RPMI7951 (cell line): ENCODE measurements at places on chromosomes 6 and 20. TPM values are rescaled to one million over a fixed set of nuclear protein-coding genes. Genes with fewer than 3 reads are reported as not detected.

DNA sequence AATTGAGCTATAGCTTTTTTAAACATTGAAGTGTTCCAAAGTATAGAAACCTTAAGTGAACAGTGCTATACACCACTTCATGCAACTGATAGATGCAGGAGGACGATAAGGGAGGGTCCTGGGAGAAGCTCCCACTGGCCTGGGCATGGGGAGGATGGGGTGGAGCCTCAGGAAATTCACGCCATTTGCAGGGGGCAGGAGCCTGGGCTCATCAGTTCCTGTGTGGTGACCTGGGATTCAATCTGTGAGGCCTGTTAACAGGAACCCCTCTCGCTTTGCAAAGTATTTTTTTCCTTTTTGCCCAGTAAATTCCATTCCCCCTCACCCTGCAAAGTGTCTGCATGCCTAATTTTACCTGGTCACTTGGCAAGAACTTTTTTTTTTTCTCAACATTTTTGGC is 11.0 kb upstream of the ASCC3 start:
- no peak for DNase-seq

DNA sequence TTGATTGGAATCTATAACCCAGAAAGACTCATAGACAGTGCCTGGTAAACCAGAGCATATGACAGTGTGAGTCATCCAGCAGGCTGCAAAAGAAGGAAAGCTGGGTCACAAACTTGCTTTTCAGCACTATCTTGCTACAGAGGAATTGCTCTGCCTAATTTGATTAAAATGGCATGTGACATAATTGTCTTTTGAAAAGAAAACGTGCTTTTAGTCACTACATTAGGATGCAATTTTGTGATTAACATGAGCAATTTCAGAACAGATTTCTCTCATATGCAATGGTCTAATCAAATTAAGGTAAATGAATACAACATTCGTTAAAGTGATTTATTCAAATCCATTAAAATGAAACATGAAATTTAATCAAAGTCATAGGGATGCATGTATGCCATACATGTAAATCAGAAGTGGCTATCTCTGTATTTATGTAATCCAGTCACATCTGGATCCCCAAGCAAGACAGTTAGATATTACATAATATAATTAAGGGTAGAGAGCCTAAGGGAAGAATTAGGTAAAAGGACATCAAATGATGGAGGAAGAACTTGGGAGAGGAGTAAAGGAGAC is 400.0 kb upstream of the HTR1E start:
- DNase-seq: no peak

ITPR3 gene
- 24.4 and 27.9 TPM in 2 replicates for total RNA-seq

DNA sequence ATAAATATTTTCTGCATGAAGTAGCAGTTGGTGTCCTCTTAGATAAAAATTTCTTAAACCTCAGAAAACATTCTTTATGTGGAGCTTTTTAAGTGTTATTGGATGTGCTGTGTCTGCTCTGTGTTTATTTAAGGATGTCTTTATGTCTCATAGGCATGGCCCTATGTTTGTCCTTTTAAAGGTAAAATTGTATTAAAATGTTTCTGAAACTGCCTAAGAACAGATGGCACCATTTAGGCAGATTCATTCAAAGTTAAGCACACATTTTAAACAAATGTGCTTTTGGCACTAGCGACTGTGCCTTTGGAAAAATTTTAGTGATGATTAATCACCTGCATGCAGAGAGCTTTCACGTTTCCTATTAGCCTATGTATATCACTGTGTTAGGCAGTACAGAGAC is 125.2 kb downstream of the KIF6 start:
- no peak for DNase-seq

- DNase-seq: peak; percentile 64
These were observed 93.7 kb downstream of the PROKR2 start for GRCh38 chr20:5222919-5223634.

- no peak for DNase-seq
These were observed 6.5 kb downstream of the RPS6KA2 start for GRCh38 chr6:166620478-166621113.

DNA sequence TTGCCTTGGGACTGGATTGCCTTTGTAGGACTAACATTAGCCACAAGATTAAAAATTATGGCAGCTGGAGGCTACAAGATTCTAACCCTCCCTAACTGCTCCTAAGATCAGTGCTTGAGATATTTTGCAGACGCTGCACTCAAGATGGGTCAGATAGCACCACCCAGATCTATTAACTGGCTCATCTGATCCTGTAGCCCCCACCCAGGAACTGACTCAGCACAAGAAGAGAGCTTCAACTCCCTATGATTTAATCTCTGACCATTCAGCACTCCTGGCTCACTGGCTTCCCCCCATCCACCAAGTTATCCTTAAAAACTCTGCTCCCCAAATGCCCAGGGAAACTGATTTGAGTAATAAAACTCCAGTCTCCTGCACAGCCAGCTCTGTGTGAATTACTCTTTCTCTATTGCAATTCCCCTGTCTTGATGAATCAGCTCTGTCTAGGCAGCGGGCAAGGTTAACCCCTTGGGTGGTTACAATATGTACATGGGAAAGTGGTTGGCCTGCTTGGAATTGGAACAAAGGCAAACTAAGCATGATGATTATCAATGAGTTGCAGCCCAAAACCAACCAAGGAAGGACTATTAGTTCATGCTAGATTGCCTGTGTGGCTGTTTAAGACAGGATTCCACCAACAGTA is 111.3 kb downstream of the OR2B2 start:
- no peak for DNase-seq
